ENCODE measurements at places on chromosomes 12 and 14.
A peak's percentile ranks its signal among the peaks of the same experiment; 100 is the strongest.

DNA sequence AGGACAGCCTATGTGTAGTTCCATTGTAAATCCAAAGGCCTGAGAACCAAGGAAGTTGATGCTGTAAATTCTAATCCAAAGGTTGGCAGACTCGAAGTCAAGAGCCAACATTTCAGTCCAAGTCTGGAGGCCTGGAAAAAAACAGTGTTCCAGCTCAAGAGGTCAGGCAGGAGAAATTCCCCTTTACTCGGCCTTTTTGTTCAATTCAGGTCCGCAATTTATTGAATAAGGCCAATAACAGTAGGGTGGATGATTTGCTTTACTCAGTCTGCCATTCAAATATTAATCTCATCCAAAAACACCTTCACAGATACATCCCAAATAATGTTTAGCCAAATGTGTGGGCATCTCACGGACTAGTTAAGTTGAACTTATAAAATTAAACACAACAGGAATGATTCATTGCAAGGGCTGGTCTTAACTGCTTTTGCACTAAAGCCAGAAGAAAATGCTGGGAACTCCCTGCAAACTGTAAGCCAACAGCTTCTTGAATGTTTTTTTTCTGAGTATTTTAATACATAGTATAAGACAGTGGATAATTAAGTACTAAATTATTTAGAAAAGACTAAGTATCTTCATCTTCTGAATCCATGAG is 197.4 kb upstream of the GARIN6 start:
- no peak for DNase-seq

DNA sequence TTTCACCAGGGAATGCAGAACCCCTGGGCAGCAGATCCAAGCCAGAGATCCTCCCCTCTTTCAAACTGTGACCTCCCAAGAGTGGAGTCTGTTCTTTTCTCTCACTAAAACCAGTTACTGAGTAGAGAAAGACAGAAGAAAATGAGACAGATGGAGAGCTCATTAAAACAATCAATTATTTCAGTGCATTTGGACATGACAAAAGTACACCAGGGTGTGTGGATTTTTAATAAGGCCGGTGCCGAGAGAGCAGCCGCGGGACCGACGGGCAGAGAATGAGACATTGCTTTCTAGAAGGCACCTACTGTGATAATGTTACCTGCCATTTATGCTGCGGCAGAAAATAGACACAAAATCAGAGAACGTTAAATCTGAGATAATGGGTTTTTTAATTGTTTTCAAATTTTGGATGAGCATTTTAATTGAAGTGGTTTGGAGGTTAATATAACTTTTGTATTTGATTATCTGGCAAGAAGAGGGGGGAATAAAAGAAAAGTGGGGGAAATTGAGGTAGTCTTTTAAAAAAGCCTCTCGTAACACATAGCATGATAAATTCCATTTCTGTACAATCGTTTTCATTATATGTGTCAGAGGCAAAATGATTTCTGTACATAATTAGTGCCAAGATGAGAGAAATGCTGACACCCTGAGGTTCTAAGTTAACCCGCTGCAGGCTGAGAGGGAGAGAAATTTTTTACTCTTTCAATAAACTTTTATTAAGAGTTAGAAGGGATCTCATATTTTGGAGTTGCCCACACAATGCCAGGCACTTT is 70.8 kb downstream of the HSPB8 start:
- DNase-seq, result no peak

- peak; percentile 52 for DNase-seq
These were observed 58.6 kb downstream of the TSPAN9 start for GRCh38 chr12:3135522-3136461.

- DNase-seq, result no peak
These were observed 29.1 kb upstream of the CDKL1 start for GRCh38 chr14:50425816-50426215.

GRCh38 chr12:14884458-14884878 is 1.2 kb downstream of the MGP start:
- DNase-seq, result peak; percentile 95

DNA sequence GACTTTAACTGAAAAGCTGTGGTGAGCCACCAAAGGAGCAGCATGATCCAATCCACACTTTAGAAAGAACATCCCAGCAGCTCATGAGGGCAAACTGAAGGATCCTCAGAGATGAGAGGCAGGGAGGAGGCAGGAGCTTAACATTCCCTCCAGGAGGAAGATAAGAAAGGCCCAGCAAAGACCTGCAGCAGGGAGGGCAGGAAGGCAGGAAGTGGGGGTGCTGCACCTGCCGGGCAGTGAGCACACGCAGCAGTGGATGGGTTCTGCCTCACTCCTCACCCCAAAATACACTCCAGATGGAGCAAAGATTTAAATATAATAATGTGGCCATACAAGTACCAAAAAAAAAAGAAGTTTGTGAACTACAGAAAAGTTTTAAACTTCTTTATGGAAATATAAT is 48.4 kb downstream of the GCH1 start:
- DNase-seq, result no peak

- no peak for DNase-seq
These were observed 65.7 kb upstream of the SOX5 start for GRCh38 chr12:24014915-24015832.

DNA sequence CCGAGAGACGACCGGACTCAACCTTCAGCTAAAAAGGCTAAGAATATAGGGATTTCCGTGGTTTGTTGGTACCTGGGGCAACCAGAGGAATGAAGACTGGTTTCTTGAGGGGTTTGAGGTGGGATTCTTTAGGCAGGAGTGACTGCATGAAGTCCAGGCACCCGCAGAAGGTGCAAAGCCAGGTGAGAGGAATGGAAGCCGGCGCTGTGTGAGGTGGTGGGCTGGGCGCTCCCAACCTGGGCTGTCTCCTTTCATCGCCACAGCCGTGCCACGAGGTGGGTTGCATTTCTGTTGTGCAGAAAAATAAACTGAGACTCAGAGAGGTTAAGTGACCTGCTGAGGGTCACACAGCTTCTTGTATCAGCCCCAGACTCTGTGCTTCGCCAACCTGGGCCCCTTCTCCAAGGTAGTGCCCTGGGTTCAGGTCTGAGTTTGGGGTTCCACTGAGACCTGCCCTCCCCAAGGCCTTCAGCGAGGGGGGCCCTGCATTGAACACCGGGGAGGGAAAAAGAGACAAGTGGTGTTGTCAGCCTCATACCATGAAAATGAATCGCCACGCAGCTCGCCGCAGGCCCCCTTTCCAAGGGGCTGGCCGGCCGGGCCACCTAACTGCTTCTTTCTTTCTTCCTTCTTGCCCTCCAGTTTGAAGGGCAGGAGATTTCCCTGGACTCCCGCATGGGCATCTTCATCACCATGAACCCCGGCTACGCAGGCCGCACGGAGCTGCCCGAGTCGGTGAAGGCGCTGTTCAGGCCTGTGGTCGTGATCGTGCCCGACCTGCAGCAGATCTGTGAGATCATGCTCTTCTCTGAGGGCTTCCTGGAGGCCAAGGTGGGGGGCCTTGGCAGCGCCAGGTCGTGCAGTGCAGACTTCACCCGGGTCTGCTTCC is 88.4 kb downstream of the DNAH10 start:
- DNase-seq, result no peak

- DNase-seq, result no peak
These were observed 14.0 kb downstream of the BEGAIN start for GRCh38 chr14:100573002-100573756.

- DNase-seq, result no peak
These were observed 150.1 kb upstream of the LRIG3 start for GRCh38 chr12:59070322-59070933.

GRCh38 chr12:70920891-70921290 is 353 bp upstream of the PTPRR start:
- no peak for DNase-seq

GRCh38 chr12:116319898-116320621 is 42.6 kb upstream of the MED13L start:
- DNase-seq, result peak; percentile 10

DNA sequence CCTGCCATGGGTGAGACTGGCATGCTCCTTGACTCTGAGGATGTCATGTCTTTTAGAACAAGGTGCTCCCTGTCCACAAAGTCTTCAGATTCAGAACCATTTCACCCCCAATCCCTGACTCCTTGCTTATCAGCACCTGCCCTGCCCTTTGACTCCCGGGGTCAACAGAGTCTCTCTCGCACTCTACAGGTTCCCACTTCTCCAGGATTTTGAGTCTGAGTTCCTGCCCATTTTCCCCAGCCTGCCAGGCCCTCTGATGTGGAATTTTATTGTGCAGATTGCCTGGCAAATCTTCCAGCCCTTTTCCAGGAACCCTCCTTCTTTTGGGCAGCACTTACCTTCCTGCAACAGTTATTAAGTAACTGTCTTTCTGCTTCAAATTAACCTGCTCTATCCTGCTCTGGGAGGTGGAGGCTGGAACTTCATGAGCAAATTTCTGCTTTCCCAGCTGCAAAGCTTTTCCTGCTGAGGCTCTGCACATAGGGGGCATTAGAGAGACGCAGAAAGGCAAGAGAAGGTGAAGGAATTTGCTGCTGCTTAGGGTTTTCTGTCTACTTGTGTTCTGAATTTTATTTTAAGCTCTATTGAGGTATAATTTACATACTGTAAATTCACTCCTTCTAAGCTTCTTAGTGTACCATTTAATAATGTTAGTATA is 259.1 kb downstream of the PCNX1 start:
- no peak for DNase-seq

GRCh38 chr14:87489196-87489819 is 503.7 kb downstream of the GALC start:
- no peak for DNase-seq

DNA sequence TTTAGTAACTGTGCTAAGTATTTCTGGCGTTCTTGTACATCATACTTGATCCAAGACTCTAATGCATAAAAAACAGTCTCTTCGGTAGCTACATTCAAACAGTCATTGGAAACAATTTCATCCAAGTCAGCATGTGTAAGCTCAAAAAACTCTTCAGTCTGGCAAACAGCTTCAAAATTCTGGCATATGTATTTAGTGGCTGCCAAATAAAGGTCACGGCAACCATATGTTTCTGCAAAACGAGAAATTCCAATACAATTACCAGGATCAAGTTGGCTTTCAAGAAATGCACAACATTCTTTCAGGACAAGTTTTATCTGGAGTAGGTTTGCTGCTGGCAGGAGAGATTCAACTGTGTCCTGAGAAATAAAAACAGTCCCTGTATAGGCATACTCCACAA is 16.5 kb downstream of the KLHL28 start:
- no peak for DNase-seq

DNA sequence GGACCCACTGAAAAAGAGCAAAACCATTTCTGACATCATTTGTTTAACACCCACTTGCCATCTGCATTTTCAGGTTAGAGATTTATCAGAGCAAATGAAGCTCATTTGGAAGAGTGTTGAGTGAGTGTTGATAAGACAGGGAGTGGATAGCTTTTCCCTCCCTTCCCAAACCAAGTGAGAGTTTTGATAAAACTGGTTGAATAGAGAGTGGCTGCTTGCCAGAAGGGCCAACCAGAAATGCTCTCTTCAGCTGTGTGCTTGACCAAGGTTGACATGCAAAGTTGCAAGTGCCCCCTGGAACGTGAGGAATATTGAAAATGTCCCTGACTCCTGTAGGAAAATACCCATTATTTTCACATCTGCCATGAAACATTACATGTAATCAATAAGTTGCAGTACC is 1487.0 kb upstream of the FLRT2 start:
- DNase-seq, result no peak

DNA sequence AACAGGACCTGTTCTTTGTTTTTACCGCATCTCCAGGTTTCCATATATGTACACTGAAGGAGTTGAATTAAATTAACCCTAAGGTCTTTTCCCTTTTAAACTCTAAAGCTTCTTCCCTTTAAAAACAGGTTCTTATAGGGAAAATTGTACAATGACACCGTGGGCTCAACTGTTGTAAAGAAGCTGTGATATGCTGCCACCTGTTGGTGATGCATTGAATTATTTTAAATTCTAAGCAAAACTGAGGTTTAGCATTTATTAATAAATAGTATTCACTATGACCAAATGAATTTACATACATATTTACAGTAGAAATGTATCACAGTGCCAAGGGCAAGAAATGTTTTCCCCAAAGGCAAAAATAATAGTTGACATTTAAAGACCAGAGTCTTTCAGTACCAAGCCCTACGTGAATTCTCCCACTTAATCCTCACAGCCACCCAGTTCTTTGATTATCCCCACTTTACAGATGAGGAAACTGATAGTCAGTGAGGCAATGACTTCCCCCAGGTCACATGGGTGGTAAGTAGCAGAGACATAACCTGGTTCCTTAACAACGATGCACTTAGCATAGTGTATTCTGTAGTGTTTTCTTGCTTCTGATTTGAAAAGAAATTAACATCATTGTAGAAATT is 35.7 kb upstream of the TMEM263 start:
- peak; percentile 57 for DNase-seq

DNA sequence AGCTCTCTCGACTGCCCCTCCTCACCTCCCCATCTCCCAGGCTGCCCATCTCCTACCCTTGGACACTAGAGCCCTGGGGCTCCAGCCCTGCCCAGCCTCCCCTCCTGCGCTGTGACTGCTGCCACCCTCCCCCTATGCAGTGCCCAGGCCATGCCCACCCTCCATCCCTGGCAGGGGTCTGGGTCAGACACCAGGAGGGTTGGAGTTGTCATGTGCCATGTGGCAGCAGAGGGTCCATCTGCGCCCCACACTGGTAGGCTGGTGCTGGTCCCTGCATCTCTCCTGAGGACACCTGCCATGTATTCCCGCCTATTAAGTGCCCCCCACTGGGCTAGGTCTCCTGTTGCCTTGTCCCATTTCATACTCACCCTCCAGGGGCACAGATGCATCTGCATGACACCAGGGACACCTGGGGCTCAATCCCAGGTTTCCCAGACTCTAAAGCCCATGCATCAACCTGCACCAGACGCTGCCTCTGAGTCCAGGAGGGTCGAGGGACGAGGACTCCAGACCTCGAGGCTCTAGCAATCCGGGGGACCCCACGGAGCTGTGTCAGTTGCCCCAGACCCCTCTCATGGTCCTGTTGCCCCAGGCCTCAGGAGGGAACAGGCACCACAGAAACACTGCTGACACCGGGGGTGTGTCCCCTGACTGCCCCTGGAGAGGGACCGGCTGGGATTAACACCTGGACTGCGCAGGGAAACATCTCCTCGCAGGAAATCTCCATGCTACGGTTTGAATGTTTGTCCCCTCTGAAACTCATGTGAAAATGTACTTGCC is 23.4 kb upstream of the SFSWAP start:
- DNase-seq, result no peak

GRCh38 chr14:98704441-98704840 is 567.6 kb downstream of the BCL11B start:
- DNase-seq, result no peak

DNA sequence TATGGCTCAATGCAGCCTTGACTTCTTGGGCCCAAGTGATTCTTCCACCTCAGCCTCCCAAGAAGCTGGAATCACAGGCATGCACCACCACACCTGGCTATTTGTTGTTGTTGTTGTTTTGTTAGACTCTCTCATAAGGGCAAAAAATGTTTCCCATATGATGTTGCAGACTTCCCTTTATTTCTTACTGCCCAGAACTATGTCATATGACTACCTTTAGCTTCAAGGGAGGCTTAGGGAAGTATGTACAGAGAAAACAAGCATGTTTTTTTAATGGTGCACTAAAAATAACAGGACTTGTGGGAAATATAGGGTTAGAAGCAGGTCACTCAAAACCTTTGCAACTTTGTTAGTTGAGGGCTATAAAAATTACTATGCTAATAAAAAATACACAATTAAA is 4.3 kb upstream of the GPR19 start:
- DNase-seq, result no peak
